Spinal cord (tissue), 10 donors: ENCODE measurements at places on chromosomes 2 and 18. TPM values are rescaled to one million over a fixed set of nuclear protein-coding genes. Genes with fewer than 3 reads are reported as not detected.

DNA sequence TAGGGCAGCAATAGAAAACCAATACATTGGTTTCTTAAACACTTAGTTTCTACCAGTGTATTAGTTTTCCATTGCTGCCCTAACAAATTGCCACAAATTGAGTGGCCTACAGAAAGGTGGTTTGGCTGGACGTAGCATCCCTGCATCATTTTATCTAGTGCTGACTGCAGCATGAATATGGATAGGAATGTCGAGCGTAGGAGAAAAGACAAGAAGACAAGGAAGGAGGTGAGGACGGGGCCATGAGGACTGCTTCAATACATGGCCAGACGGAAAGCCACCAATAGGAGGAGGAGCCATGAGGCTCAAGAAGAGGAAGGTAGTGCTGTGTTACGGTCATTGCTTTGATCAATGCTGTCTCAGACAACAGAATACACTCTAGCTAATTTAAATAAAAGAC, 154.5 kb upstream of the NDUFV2 start:
- no peak overlapping the region for H3K27ac ChIP-seq
- no peaks in the 10 kb centered on the region for H3K36me3 ChIP-seq
- no peak overlapping the region for H3K4me3 ChIP-seq
- peaks cover 11% of the 10 kb centered on the region for H3K4me1 ChIP-seq

DNA sequence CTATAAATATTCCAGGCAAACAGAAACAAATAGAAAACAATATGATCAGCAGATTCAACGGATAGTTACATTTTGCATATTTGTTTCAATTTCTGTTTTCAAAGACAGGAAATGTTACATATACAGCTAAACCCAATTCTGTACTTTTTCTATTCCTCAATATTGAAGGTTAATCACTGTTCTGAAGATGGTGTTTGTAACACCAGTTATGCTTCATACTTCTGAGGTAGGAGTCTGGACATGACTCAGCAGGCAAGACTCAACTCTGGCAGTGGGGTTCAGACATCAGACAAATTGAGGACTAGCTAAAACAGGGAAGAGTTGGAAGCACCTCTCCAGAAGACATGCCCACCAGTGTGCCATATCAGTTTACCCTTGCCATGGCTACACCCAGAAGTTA, 16.6 kb downstream of the SERPINB13 start:
- no peaks in the 10 kb centered on the region for H3K4me1 ChIP-seq
- H3K36me3 ChIP-seq, result no peaks in the 10 kb centered on the region
- H3K27ac ChIP-seq, result no peak overlapping the region
- no peak overlapping the region for H3K4me3 ChIP-seq
- H3K27me3 ChIP-seq, result no peaks in the 10 kb centered on the region
- DNase-seq, result no peak

GRCh38 chr2:146438246-146438645, 1406.6 kb upstream of the ACVR2A start:
- DNase-seq, result no peak
- H3K27me3 ChIP-seq, result no peaks in the 10 kb centered on the region

DNA sequence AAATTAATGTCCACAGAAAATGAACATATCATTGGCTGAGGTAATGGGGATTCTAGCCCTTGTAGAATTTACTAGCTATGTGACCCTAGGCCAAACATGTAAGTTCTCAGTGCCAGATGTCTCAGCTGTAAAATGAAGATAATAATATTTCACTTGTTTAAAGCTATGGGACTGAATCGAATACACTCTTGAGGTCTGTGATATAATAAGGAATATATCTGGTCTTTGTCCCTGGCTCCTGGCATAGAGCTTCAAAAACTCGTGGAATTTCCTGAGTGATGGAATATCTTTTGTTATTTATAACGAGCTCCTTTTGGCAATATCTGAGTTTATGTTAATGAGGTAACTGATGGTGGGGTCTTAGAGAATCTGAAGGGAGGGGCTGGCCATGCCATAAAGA, 201.4 kb upstream of the CYP26B1 start:
- H3K36me3 ChIP-seq, result no peaks in the 10 kb centered on the region
- no peak overlapping the region for H3K27ac ChIP-seq
- H3K4me1 ChIP-seq, result no peaks in the 10 kb centered on the region
- H3K4me3 ChIP-seq, result no peak overlapping the region
- no peak for DNase-seq
- no peaks in the 10 kb centered on the region for H3K27me3 ChIP-seq

NXPH2 gene
- total RNA-seq, result 23.3 TPM

- H3K27me3 ChIP-seq, result peaks cover 56% of the 10 kb centered on the region
- peaks cover 14% of the 10 kb centered on the region for H3K36me3 ChIP-seq
- peaks cover 15% of the 10 kb centered on the region for H3K4me1 ChIP-seq
- peak; percentile 71 for DNase-seq
Measured at GRCh38 chr2:104856086-104856972, 2.4 kb downstream of the POU3F3 start.

SERPINB3 gene
- total RNA-seq, result not detected

SLC20A1 gene
- total RNA-seq, result 47.2 TPM

DNA sequence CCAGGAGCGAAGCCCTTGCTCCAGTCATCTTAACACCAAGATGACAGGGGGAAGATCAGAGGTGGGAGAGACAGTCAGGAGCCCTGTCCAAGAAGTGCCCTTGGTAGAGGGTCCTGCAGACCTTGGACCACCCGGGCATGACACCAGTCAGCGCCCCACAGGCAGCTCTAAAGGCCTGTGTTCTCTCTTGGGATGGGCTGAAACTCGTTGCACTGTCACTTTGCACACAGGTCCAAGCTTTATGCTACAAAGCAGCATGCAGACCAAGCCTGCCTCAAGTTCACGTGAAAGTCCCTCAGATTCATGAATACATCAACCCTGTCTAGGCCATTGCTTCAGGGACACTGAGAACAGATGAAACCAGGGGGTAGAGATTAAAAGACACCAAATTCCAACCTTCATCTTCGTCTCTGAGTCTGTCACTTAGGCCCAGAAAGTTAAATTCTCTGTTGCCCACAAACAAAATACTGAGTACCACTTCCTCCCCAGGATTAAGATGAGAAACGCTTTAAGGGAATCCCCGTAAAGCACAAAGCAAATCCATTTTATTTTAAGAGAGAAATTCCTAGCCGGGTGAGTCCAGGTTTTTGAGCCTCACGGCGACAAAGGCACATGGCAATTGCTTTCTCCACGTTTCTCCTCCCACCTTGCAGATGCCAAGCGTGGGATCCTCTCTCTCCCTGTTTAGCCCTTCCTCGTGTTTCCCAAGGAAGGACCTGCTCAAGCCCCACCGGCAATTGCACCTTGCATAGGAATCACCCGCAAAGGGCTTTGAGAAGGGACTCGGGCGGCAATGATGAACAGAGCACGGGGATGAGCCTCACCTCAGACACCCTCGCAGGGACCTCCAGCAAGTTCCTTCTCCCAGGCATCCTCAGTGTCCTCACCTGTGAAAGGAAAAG, 75.0 kb upstream of the ID2 start:
- H3K4me3 ChIP-seq, result no peak overlapping the region
- H3K27me3 ChIP-seq, result no peaks in the 10 kb centered on the region
- DNase-seq, result no peak
- H3K4me1 ChIP-seq, result no peaks in the 10 kb centered on the region

KLHL41 gene
- 3.9 TPM for total RNA-seq

GRCh38 chr2:15941481-15941850, 1.1 kb downstream of the MYCN start:
- no peaks in the 10 kb centered on the region for H3K27me3 ChIP-seq
- peak overlapping the region; percentile 82 for H3K4me3 ChIP-seq
- H3K4me1 ChIP-seq, result peaks cover 48% of the 10 kb centered on the region
- H3K27ac ChIP-seq, result peak overlapping the region; percentile 77
- peaks cover 18% of the 10 kb centered on the region for H3K36me3 ChIP-seq

SERPINB10 gene
- 0.33 TPM for total RNA-seq

DNA sequence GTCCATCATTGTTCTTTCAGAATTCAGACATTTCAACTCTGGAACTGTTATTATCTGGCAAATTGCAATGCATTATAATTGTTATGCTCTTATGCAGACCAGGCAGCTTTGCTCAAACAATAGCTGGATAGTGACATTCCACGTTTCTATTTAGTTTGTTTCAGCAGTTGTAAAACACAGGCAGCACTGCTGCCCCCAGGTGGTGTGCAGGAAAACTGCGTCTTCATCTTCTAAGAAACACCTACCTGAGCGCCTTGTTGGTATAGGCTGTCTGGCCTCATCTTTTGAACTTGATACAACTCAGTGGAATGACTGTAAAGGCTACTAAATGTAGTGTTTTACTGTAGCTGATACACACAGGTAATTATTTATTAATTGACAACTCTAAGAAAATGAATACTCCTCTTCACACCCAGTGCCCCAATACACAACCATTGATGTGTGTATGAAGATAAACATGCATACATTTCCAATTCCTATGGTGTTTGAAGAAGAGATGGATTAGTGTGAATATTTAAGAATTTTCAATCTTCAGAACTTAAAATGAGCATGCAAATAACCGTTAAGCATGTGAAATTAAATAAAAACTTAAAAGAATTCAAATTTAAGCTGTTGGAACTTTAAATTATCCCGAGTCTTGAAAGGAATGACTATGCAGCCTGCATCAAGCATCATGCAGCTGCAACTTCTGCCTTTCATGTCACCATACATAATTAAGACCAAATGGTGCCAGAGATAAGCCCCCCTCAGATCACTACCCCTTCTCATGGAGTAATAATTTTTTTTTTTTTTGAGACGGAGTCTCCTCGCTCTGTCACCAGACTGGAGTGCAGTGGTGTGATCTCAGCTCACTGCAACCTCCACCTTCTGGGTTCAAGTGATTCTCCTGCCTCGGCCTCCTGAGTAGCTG, 85.6 kb downstream of the CD8B2 start:
- H3K27ac ChIP-seq, result no peak overlapping the region
- no peak overlapping the region for H3K4me3 ChIP-seq
- no peaks in the 10 kb centered on the region for H3K4me1 ChIP-seq
- no peaks in the 10 kb centered on the region for H3K36me3 ChIP-seq
- no peak for DNase-seq
- no peaks in the 10 kb centered on the region for H3K27me3 ChIP-seq

GRCh38 chr2:122843503-122843902, 1088.1 kb downstream of the TSN start:
- no peaks in the 10 kb centered on the region for H3K4me1 ChIP-seq
- no peaks in the 10 kb centered on the region for H3K27me3 ChIP-seq
- DNase-seq, result no peak

DNA sequence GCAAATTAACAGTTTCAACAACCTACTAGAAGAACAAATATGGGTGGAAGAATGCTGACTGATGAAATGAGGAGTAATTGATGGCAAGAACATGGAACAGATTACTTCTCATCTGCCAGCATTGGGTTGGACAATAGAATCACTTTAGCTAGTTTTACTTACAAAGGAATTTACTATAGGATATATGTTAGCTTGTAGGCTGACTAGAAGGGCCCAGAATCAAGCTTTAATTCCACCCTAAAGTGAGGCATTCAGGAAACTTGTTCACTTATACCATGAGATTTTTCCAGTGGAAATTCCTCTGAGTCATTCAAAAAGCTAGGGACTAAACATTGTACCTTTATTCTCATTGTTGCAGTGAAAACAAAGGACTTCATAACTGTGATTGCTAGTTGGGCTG, 5.0 kb upstream of the ZSWIM2 start:
- H3K27ac ChIP-seq, result no peak overlapping the region
- no peak overlapping the region for H3K4me3 ChIP-seq
- peaks cover 6% of the 10 kb centered on the region for H3K4me1 ChIP-seq
- H3K36me3 ChIP-seq, result no peaks in the 10 kb centered on the region
- no peak for DNase-seq
- no peaks in the 10 kb centered on the region for H3K27me3 ChIP-seq

RESP18 gene
- total RNA-seq, result 2.8 TPM

CD207 gene
- not detected for total RNA-seq

DNA sequence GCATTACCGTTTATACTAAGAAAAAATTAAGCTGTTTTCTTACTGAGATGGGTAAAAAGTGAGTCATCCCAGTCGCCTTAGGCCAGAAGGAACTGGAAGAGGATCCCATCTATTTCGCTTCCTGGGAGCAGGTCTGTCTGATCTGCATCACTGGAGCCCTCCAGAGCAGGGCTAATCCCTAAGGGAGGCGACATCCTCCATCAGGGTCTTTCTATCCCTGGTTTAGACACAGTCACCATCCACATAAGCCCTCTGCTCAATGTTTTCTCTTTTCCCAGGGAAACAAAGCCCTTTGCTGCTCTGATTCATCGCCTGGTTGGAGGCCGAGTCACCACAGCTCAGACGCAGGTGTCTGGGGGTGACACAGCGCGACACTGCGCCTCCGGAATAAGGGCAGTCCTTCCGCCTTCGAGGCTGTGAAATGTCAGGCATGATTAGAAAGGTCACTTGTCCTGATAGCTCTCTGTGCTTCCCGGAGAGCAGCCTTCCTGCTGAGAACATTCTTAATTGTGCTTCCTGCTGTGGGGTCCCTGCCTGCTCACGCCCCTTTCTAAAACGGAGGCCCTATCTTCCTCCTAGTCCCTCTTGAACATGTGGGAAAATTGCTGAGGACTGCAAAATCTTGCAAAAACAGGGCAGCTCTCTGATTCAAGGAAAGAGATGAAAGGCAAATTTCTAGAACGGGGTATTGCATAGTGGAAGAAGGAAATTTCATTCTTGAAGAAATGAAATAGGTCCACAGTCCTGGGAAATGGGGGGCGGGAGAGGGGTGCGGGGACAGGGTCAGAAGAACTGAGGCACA, 56.3 kb downstream of the MARCHF4 start:
- H3K27me3 ChIP-seq, result no peaks in the 10 kb centered on the region
- H3K36me3 ChIP-seq, result no peaks in the 10 kb centered on the region
- H3K27ac ChIP-seq, result no peak overlapping the region
- no peak overlapping the region for H3K4me3 ChIP-seq
- DNase-seq, result peak; percentile 42

LYG2 gene
- total RNA-seq, result not detected

NFATC1 gene
- total RNA-seq, result 8.0 TPM

B3GNT2 gene
- total RNA-seq, result 33.3 TPM

- H3K4me1 ChIP-seq, result no peaks in the 10 kb centered on the region
- H3K36me3 ChIP-seq, result no peaks in the 10 kb centered on the region
- no peak overlapping the region for H3K27ac ChIP-seq
- no peak overlapping the region for H3K4me3 ChIP-seq
- DNase-seq, result peak; percentile 53
Measured at GRCh38 chr2:224357098-224357901, 44.6 kb downstream of the FAM124B start.

- H3K27ac ChIP-seq, result peak overlapping the region; percentile 58
- H3K4me3 ChIP-seq, result peak overlapping the region; percentile 54
- peaks cover 16% of the 10 kb centered on the region for H3K4me1 ChIP-seq
- peak; percentile 63 for DNase-seq
- no peaks in the 10 kb centered on the region for H3K36me3 ChIP-seq
- peaks cover 5% of the 10 kb centered on the region for H3K27me3 ChIP-seq
Measured at GRCh38 chr2:118309946-118310680, 221.8 kb downstream of the INSIG2 start.

DNA sequence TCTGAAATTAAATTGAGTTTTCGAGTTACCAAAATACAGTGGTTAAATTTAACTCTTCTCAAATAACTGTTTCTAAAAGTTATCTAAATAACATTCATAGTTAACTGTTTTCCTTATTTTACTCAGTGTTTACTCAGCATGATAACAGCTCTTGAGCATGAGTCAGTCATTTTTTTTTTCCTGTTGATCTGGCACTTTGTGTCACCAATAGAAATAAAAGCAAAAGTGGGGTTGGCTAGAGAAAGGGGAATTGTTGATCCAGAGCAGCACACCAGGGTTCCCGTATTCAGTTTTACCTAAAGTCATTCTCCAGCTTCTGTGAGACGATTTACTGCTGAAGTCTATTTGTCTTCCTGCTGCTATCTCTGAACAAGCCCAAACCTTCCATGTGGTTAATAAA, 851.6 kb downstream of the DCC start:
- H3K36me3 ChIP-seq, result no peaks in the 10 kb centered on the region
- no peak for DNase-seq
- no peak overlapping the region for H3K27ac ChIP-seq
- H3K4me3 ChIP-seq, result no peak overlapping the region
- H3K27me3 ChIP-seq, result no peaks in the 10 kb centered on the region
